H4 (cell line): ENCODE measurements at places on chromosomes 13 and 19. TPM values are rescaled to one million over a fixed set of nuclear protein-coding genes. Genes with fewer than 3 reads are reported as not detected.
A peak's percentile ranks its signal among the peaks of the same experiment; 100 is the strongest.

DNA sequence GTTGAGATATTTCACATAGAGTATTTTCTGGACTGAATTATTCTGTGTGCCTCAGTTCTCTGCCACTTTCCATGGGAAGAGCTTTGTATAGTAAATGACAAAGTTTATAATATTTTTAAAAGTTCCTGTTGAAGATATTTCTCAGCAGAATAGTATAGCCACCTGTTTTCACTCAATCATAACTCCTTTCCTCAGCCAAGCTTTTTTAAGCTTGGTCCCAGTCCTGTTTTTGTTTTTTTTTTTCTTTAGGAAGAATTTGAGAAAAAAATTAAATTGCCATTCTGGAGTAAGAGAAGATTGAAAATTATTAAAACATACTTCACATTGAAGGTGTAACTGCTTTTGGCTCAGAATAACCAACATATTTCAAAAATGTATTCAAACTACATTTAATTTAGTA lies 55.5 kb downstream of the ENOX1 start:
- no peak for DNase-seq

DNA sequence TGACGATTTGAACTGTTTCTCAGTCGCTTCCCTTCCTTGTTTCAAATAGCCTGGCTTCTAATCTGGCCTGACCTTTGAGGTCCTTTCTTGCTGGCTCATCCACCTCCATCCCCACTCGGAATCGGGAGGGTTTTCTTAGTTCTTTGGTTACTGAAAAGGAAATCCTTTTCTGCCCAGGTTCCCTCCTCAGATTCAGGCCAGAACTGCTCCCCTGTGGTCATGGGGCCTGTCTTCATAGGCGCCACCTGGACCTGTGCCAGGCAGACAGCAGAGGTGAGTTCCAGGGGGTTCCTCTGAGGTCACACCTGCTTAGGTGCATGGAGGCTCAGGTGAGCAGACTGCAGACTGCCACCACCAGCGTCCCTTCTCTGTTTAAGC lies 62.4 kb downstream of the AKAP11 start:
- no peak for DNase-seq

- DNase-seq = no peak
Observed at GRCh38 chr19:42018503-42019193, 24.6 kb upstream of the ATP1A3 start.

- DNase-seq = peak; percentile 51
Observed at GRCh38 chr19:18408053-18408476, 10.6 kb upstream of the LRRC25 start.

DNA sequence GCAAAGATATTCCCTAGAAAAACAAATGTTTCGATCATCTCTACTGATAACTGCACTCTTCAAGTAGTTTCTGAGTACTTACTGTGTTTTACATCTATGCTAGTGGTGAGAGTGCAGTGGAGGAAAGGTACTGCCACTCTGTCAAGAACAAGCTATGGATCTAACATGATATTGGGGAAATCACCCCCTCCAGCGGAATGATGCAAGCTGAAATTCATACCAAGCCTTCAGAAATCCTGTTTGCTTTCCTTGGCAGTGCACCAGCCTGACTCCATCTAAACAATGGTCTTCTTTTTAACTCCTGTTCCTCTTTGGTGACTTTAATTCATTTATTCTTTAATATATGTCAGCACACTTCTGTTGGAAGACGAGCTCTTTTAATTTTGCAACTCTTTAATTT lies 238.0 kb downstream of the PCDH9 start:
- peak; percentile 53 for DNase-seq

DNA sequence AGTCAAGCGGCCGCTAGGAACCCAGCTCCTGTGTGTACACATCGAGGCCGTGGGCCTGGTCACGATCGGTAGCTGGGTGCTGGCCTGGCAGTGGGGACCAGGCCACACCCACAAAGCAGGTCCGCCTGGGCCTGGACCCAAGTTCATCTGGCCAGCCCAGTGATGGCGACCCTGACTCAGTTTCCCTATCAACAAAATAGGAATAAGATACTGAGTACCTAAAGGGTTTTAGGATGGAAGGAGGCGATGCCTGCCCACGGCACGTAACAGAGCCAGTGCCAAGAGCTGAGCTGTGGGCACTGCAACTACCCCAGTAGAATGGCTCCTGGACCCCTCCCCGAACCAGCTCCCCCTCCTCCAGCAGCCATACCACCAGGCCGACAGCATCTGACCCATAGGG lies 243.5 kb upstream of the SGCG start:
- no peak for DNase-seq

DNA sequence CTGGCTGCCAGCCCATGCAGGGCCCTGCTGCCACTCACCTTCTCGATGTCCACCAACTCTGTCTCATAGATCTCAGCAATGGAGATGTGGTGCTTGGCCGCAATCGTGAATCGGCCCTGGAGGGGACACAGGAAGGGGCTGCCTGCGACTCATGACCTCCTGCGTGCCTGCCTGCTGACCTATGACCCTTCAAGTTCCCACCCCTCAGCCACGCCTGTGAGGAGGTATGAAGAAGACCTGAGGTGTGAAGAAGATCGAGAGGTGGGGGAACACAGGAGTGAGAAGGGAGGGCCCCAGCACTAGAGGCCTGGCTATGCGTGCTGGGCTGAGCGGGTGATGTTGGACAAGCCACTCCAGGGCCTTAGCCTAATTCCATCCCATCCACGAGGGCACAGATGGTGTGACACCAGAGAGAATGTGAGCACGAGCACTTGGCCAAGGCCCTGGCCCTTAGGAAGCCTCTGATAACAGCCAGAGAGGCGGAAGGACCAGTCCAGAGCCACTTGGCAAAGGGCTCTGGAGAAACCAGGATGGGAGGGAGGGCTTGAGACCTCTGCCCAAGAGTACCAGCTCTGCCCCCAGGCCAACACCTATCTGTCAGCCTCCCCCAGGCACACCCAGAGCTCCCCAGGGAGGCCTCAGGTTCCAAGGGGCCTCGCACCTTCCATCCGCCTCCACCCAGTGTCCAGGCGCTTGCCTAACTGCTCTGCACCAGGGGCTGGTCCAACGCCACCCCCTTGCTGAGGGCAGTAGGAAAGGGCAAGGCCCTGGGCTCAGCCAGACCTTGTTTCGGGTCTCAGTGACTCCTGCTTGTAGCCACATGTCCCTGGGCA lies 9.6 kb upstream of the KPTN start:
- DNase-seq = no peak

- DNase-seq = no peak
Observed at GRCh38 chr13:42078128-42078808, 29.8 kb downstream of the DGKH start.

GRCh38 chr13:83168590-83168989 lies 713.7 kb downstream of the SLITRK1 start:
- DNase-seq = no peak

- DNase-seq = peak; percentile 37
Observed at GRCh38 chr19:10333758-10334587, 644 bp upstream of the RAVER1 start.

DNA sequence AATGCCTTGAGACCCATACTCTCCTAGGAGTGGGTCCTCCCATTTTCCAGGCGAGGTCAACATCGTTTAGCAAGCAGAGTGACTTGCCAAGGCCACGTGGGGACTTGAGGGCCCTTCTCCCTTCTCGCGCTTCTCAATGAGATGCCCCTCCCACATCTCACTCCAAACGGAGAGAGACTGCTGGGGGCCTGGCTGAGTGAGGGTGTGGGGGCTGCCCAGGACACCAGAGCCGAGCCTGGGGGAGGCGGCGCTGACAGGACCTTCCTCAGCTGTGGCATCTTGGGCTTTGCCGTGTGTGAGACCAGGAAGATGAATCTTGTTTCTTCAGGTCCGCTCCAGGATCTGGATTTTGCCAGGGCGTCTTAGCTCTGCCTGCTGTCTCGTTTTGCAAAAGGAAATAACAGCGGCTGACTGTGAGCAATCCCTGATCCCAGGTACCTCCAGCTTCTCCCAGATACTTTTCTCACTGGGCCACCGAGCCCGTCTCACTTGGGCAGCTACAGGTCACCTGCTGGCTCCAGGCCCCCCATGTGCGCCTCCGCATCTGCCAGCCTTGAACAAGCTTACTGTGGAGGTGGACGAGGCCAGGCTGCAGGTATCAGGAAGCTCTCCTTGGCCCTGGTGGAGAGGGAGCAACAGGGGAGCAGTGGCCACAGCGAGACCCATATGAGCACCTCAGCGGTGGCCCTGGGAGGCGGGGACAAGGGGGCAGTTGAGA lies 6.0 kb downstream of the COX6B2 start:
- no peak for DNase-seq

DNA sequence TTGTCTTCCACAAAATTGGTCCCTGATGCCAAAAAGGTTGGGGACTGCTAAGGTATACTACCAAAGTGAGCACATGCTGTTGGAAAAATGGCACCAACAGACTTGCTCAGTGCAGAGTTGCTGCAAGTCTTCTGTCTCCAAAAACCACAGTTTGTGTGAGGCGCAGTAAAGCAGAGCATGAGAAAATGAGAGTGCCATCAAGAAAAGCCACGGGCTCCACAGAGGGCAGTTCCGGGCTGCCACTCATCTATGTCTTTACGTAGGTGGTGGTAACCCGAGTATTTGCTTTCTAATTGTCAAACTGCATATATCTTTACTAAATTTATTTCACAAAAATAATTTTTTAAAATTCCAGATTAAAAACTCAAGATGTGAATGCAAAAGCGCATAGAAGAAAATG lies 123.8 kb downstream of the RNF17 start:
- DNase-seq = no peak

- DNase-seq = no peak
Observed at GRCh38 chr19:56912401-56913112, 72.0 kb upstream of the PEG3 start.

DNA sequence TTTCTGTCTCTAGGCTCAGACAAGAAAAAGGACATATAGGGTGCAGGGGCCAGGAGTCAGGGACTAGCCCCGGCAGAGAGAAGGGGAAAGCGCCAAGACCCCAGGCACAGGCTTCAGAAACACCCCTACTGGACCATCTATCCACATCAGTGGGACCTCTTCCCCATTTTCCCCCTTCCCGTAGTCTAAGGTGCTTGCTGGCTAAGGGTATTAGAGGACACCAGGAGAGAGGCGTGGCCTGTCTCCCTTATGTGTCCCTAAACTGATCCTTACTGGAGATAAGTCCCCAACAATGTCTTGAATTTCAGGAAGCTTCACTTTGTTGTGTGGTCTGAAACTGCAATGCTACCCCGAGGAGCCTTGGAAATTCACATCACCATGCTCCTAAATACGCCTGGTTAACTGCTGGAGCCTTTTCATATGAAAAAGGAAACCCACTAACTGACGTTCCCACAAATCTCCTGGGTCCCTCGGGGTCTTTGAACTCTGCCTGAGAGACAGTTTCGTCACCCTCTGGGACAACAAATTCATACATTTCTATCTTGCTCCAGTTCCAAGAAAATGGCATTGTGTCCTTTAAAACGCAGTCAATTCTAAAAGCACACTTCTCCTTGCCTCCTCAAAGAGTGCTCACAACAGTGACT lies 197.7 kb downstream of the COL4A1 start:
- no peak for DNase-seq

GRCh38 chr19:7982103-7982502 lies 23.3 kb downstream of the ELAVL1 start:
- DNase-seq = no peak

DNA sequence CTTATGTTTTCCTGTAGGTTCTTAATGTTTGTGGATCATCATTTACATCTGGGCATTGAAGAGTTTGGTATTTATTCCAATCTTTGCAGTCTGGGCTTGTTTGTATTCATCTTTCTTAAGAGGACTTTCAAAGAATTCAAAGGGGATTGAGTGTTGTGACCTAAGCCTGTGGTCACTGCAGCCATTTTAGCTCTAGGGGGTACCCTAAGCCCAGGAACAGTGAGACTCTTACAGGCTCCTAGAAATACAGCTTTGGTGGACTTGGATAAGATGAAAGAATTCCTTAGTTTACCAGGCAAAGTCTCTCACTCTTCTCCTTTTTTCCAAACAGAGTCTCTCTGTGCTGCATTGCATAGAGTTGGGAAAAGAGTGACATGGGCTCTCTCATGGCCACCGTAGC lies 2539.0 kb upstream of the PCDH20 start:
- DNase-seq = no peak

- peak; percentile 21 for DNase-seq
Observed at GRCh38 chr13:32261567-32261966, 53.6 kb downstream of the ZAR1L start.

BEST2 gene
- 0.06 TPM in 1 of 2 replicates, not detected in the other for total RNA-seq

CRX gene
- not detected in 2 replicates for total RNA-seq

TMIGD2 gene
- not detected in 2 replicates for total RNA-seq

FXYD1 gene
- not detected in 2 replicates for total RNA-seq

ZNF71 gene
- 11.5 and 13.2 TPM in 2 replicates for total RNA-seq

SACS gene
- 9.6 and 14.2 TPM in 2 replicates for total RNA-seq
